ENCODE measurements at places on chromosomes 16 and 17.

GRCh38 chr16:71402007-71402406, 39.8 kb downstream of the TLE7 start:
- no peak for DNase-seq

- DNase-seq = no peak
Observed at GRCh38 chr16:86931410-86931941, 353.1 kb downstream of the FOXL1 start.

GRCh38 chr16:17342031-17342430, 128.7 kb downstream of the XYLT1 start:
- no peak for DNase-seq

DNA sequence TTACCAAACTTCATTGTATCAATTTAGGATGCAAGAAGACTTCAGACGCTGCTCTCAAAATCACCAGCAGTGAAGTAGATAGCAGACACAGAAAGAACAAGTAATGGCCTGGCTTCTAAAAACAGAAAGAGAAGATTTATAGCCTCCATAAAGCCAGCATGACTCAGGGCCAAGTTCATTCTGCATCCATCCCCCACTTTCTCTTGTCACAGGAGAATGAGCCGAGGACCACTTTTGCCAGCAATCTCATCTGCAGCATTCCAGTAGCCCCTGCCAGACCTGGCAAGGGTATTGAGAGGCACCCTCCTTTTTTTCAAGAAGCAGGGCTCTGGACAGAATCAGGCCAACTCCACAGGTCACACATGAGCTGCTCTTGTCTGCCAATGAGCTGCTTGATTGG, 355.4 kb upstream of the SOX9 start:
- DNase-seq = no peak

DNA sequence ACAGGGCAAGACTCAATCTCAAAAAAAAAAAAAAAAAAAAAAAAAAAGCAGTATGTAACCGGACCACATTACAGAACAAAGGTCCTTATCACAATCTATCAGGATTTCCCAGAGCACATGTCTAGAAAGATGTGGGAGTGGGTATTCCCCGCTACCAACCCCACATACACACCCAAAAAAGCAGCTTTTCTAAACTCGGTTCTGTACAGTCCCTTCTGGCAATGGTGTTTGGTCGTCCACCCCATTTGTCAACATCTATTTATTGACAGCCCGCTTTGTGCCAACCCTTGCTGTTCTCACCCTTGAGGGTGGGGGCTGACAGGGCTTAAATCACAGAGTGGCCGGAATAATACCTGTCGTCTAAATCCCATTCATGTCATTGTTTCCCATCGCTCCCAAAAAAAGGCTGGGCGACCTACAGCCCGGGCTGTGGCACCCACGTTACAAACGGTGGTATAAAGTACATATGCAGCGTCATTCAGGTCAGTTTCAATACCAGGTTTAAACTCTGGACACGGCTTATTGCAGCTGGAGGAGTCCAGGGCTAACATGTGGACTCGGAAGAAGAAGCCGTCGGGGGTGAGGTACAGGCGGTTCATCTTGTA, 3.6 kb downstream of the C17orf58 start:
- DNase-seq = peak; percentile 15

- DNase-seq = no peak
Observed at GRCh38 chr17:47982645-47983390, 11.9 kb downstream of the CDK5RAP3 start.

DNA sequence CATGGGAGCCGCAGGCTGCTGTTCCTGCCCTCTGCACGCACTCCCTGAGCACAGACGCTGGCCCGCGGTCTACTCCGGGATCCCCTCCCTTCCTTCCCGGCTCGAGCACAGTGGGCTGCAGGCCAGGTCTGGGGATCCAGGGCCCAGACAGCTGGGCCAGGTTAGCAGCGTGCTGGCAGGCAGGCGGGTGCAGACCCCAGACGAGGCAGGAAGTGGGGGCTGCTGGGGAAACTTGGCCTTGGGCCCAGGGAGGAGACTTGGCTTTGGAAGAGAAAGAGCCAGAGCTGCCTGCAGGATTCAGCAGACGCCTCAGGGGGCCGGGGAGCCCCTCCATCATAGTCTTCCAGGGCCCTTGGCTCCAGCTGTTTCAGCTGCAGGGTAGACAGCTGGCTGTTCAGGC, 30.2 kb upstream of the ABCC3 start:
- DNase-seq = no peak

DNA sequence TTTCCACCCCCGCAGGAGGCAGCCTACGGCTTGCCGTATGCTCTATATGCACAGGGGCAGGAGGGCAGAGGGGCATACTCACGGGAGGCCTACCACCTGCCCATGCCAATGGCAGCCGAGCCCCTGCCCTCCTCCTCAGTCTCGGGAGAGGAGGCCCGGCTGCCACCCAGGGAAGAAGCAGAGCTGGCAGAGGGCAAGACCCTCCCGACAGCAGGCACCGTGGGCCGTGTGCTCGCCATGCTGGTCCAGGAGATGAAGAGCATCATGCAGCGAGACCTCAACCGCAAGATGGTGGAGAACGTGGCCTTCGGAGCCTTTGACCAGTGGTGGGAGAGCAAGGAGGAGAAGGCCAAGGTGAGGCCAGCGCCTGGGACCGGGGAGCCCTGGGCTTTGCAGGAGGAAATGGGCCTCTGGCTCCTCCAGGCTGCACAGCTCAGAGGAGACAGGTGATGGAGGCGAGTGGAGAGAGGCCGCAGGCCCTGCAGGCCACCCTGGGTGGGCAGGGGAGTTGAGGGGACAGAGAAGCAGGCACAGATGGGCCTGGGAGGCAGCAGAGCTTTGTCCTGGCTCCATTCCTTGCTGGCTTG, 8.6 kb downstream of the SETD1A start:
- DNase-seq = no peak

GRCh38 chr17:67221062-67221998, 23.7 kb downstream of the HELZ start:
- DNase-seq = peak; percentile 12

- no peak for DNase-seq
Observed at GRCh38 chr16:50573279-50573678, 25.1 kb downstream of the NKD1 start.

GRCh38 chr16:47858333-47858982, 297.3 kb downstream of the ABCC12 start:
- DNase-seq = no peak

- DNase-seq = no peak
Observed at GRCh38 chr17:66692421-66692690, 142.6 kb upstream of the CACNG5 start.

GRCh38 chr17:58336456-58337209, 8.0 kb upstream of the TSPOAP1 start:
- DNase-seq = peak; percentile 21

GRCh38 chr17:75571197-75571884, 16.3 kb upstream of the MYO15B start:
- no peak for DNase-seq

GRCh38 chr17:15122857-15123256, 142.3 kb downstream of the PMP22 start:
- no peak for DNase-seq

DNA sequence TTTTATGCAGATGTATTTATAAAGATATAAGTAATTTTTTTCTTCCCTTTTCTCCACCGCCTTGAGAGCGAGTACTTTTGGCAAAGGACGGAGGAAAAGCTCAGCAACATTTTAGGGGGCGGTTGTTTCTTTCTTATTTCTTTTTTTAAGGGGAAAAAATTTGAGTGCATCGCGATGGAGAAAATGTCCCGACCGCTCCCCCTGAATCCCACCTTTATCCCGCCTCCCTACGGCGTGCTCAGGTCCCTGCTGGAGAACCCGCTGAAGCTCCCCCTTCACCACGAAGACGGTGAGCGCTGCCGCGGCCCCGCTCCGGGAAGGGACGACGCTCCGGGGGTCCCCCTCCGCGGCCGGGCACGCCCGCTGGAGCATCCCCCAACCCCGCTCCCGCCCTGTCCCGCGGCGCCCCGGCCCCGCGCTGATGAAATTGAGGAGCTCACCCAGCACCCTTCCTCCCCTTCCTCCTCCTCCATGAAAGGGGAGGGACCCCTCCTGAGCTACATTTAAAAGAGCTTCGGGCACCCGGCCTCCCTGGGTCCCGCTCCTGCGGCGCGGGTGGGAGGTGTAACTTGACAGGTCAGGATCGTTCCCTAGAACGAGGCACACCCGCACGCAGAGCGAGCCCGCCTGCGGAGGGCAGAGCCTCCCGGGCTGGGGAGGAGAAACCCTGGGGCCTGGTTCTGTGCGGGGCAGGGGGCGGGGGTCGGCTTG, 706 bp downstream of the HLF start:
- peak; percentile 15 for DNase-seq

- no peak for DNase-seq
Observed at GRCh38 chr16:59848296-59848695, 1114.2 kb upstream of the GOT2 start.

- no peak for DNase-seq
Observed at GRCh38 chr17:75809631-75810111, 25.1 kb downstream of the UNK start.

DNA sequence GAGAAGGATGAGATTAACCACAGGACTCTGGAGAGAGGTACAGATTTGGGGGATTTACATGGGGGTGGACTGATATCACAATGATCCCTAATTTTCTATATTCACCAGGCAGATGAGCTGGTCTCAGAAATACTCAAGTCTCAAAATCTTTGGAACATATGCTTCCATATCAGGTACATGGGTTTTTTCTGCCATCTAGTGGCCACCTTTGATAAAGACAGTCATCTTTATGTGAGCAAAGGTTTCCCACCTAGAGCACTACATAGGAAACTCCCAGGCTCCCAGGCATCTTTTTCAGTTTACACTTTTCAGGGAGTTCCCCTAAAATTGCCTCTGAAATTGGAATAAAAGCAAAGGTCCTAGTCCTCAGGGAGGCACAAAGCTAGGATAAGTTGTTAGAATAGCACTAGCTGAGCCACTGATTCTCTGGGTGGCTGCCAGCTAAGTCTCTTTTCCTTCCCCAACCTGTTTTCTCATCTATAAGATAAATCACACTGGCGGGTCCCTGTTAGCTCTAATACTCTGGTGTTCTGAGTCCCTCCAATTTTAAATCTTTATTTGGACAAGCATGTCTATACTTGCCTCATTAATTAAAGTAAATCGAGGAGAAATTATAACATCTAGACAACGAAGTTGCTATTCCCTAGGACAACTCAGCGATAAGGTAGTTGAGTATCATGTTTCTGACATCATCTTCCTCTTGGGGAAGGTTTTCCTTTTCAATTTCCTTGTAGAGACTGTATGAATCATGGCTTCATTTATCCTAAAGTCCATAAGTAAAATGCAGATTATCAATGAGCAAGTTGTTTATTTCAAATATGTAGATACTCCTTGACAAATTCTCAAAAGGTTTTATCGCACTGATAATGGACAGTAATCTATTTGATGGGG, 19.0 kb upstream of the MON1B start:
- DNase-seq = peak; percentile 43

Measured in activated T-cell treated with anti-CD3 and anti-CD28 coated beads, Interleukin-2, amount 50 U/mL, for 72 hours (primary cell).